ENCODE measurements at places on chromosomes 11 and 22.

- no peak for DNase-seq
These were observed 24.2 kb downstream of the TMPRSS5 start for GRCh38 chr11:113681711-113682413.

GRCh38 chr11:130677486-130678153, 229.2 kb downstream of the ADAMTS15 start:
- no peak for DNase-seq

- DNase-seq, result no peak
These were observed 6.9 kb upstream of the TBC1D22A start for GRCh38 chr22:46755525-46755924.

GRCh38 chr22:39350757-39351688, 1.2 kb downstream of the SYNGR1 start:
- no peak for DNase-seq

DNA sequence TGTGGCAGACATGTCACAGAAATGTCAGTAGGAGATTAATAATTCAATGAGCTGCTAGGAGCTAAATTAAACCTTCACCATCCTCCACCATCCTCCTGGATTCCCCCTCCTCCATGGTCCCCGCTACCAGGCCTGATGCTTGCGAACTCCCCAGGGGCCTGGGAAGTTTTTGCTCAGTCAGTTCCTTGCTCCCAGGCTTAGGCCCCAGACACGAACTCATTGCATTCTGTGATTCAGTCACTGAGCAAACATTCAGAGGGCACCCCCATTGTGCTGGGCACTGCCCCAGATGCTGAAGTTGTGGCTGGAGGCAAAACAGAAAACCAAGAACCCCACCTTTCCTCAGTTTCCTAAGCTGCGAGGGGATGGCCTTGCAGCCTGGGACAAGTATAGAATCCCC, 14.3 kb downstream of the NPTXR start:
- no peak for DNase-seq

DNA sequence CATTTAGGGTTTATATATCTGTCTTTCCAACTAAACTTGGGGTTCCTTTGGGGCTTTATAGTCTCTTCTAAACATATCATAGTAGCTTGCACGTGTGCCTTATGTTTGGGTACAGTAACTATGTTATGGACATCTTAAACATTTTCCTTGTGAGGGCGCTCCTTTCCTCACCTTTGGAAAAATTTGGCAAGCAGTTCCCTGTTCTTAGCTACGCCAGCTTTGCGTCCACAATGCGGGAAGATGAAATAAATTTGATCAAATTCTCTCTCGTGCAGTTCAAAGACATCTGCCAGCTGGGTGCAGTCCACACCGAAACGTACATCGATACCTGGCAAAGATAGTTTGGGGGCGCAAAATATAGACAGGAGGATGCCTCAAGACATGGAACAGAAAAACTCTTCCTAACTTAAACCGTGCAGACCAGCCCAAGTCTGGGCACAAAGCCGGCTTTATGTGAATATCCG, 548 bp downstream of the FDXACB1 start:
- DNase-seq, result no peak

- DNase-seq, result no peak
These were observed 79.0 kb downstream of the ABTB2 start for GRCh38 chr11:34278693-34279297.

- DNase-seq, result no peak
These were observed 86.1 kb downstream of the ADAMTS15 start for GRCh38 chr11:130534551-130534950.

- DNase-seq, result no peak
These were observed 560.8 kb downstream of the ETS1 start for GRCh38 chr11:128026596-128026995.

- no peak for DNase-seq
These were observed 535.4 kb downstream of the RAB38 start for GRCh38 chr11:87639753-87640364.

DNA sequence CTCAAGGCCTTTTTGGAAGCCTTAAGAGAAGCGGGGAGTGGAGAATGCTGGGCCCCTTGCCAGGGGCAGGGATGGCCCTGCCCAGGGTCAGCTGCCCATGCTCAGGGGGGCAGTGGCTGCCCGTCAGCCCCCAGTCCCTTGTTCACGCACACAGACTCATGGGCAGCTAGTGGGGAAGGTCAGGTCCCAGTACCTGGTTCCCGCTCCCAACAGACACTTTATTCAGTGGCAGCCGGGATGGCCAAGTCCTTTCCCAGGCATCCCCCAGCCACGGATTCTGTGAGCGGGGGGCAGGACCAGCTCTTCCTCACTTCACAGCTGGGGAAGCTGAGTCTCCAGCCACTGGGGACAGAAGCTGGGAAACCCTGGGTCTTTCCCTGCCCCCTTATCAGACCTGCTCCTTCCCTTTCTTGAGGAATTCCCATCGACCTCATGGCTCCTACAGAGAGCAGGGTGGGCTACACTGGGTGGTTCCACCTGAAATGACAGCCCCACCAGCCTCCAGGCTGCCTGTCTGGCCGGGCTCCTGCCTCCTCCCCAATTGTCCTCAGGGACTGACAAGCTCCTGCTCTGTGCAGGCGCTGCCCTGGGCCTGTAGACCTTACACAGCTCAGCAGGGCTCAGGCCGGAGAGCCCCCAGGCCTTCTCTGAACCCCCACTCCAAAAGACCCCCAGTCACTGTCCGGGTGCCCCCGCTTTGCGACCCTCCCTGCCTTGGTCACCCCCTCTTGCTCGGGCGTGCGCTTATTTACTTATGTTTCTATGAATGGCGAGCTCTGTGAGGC, 61.0 kb upstream of the FGF3 start:
- DNase-seq, result no peak

- no peak for DNase-seq
These were observed 26.0 kb upstream of the POLD3 start for GRCh38 chr11:74566146-74566960.

DNA sequence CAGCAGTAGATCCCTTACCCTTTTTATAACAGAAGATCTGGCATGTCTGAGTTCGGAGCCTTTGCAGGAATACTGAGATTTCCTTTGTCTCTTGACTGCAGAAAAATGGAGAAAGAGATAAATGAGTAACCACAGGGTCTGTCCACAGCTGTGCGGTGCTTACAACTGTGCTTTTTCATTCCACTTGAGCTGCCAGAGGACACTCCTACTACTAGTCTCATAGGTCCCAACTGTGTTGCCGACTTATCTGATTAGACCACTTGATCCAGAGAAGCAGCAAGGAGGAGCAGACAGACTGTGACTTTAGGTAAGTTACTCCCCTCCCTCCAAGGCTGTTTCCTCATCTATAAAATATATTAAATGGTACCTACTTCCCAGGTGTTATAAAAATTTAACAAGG, 17.5 kb downstream of the FAM227A start:
- DNase-seq, result no peak

DNA sequence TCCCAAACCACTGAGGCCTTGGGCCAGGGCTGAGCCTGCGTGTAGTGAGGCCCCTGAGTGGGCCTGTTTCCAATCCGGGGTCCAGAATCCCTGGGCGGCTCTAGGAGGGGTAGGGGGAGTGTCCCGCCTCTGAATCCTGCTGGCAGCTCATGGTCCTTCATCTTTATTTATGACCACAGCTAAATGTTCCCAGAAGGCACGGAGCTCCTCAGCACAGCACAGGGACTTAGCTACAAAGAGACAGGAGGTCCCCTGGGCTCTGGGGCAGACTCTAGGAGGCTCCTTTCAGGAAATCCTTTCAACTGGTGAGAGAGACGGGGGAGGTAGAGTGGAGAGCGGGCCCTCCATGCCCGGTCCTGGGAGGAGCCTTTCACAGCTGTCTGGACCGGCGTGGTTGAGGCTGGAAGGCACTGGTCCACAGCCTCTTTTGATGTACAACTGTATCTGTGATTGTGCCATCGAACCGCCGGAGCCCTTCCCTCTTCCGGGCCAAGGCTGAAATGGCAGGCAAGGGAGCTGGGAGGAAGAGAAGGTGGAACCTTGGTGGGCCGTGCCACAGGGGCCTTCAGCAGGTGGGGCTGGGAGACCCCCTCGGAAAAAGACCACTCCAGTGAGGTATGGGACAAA, 46.8 kb downstream of the SCUBE1 start:
- DNase-seq, result no peak

- DNase-seq, result no peak
These were observed 1.6 kb downstream of the CAPN1 start for GRCh38 chr11:65183201-65183891.

DNA sequence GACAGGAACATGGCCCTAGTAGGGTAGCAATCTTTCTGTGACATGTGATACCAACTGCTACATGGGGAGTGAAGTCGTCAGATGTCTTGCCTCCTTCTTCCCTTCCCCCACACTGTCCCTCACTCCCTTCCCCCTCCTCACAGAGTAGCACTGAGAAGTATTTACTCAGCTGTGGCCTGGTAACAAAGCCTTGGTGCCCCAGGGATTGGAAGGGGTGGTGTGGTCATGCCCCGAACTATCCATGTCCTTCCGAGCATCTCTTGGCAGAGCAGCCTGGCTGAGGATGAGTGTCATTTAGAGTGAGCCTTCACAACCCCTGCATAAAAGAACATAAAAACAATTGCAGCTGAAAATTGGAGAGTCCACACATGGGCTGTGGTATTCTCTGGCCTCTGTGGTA, 46.1 kb downstream of the ARFGAP2 start:
- DNase-seq, result no peak

GRCh38 chr22:38724176-38724575, 18.4 kb downstream of the GTPBP1 start:
- no peak for DNase-seq

DNA sequence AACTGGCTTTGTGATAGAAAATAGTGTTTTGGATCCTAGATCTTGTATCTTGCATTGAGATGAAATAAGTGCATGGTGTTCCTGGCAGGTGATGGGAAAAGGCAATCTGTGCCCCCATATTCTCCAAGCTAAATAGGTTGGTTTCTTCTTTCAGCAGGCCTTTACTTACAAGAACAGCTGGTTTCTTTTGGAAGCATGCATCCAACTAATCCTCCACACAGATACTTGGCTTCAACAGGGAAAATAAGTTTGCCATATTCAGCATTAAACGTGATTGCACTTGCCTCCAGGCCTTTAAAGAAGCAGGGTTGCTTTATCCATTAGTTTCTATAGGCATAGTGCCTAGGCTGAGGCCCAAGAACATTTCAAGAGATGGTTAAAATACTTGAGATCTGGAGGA, 59.9 kb downstream of the APIP start:
- DNase-seq, result no peak

DNA sequence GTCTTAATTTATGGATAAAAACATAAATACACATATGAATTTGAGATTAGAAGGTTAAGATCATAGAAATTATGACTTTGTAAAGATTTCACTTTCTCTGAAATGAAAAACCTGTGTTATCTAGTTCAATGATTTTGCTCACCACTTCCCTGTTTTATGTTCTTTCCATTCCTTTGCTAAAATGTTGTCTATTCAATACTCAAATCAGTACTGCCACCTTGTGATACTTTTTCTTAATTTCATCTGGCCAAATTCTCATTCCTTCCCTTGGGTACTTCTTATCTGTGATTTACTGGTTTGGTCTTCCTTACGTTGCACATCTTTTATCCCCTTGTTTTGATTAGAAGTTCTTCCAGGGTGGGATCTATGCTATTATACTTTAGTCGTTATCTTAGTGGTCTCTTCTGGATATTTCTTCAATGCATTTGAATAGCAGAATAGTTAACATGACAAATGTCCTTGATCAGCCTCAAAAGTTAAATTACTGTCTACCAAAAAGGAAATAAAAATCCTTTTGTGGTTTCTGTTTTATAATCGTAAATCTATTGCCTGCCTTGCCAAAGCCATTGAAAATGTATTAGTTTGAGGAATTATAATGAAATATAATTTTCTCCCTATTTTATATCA, 197.0 kb downstream of the PGR start:
- DNase-seq, result no peak

GRCh38 chr11:119779195-119780071, 50.4 kb upstream of the NECTIN1 start:
- DNase-seq, result no peak

DNA sequence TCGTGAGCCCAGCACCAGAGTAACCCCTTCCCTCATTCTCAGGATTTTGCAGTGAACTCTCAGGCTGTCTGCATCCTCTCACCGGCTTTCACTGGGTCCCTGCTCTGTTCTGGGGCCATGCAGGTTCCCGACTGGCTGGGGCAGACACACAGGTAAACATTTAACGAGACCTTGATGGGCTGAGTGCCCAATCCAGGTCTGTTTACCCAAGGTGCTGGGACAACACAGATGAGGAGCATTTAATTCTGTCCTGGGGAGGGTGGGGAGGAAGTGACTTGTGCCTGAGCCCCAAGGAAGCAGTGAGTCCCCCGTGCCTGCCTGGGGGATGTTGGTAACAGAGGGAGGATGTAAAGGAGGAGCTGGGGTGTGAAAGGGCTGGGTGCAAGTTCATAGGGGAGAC, 4.4 kb downstream of the BIK start:
- no peak for DNase-seq

DNA sequence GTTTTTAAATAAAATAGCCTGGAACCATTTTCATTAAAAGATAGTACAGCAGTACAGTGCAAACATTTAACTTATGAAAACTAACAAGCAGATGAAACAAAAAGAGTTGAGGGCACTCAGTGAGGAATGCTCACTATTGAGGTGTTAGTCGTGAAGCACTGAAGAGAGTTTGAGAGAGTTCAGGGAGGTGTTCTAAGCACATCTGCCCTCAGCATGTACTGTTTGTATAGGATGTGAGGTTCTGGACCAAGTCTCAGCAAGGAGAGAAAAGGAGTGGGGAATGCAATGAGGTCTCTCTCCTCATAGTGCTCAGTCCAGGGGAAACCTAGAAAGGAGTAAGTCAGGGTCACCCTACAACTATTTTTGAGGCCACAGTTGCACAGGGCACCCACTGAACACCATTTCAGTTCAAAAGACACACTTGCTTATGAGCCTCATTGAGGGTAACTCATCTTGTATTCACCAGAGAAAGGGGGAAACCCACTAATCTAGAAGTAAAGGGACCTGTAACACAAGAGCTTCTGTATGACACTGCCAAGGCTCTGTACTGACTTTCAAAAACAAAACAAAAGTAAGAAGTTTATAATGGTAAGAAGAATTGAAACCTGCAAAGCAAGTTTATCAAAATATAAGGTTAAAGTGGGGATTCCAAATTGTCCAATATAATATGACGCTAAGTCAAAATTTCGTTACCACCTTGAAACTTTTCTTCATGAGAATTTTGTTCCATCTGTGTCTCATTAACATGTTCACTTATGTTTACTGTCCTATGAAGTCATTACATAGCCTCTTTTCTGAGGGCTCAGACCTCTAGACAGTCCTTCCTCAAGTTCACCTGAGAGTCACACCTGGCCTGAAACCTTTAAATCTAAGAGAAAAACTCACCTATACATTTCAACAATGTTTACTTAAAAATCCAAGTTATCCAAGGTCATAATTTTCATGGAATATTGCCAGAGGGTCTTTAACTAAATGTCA, 275.3 kb downstream of the ETS1 start:
- DNase-seq, result no peak

GRCh38 chr11:110465231-110465630, 35.5 kb downstream of the FDX1 start:
- DNase-seq, result no peak

GRCh38 chr11:79809487-79809886, 368.7 kb upstream of the TENM4 start:
- no peak for DNase-seq

- DNase-seq, result no peak
These were observed 53.9 kb downstream of the NOX4 start for GRCh38 chr11:89437317-89437716.
